HepG2 (cell line): ENCODE measurements at places on chromosomes 2 and 18. TPM values are rescaled to one million over a fixed set of nuclear protein-coding genes. Genes with fewer than 3 reads are reported as not detected.

The PECR gene
- 151 and 181 TPM in 2 replicates for total RNA-seq

The ZNF512 gene
- total RNA-seq: 31.0 and 38.1 TPM in 2 replicates

The HOXD13 gene
- total RNA-seq: not detected in 2 replicates

The NOL4 gene
- total RNA-seq: 1.3 and 1.8 TPM in 2 replicates

The SNED1 gene
- total RNA-seq: 0.15 TPM in 1 of 2 replicates, not detected in the other

The FTCDNL1 gene
- 1.1 and 1.4 TPM in 2 replicates for total RNA-seq

The UGT1A9 gene
- not detected in 2 replicates for total RNA-seq

The C18orf63 gene
- total RNA-seq: not detected in 2 replicates
